Aorta (tissue), 5 donors: ENCODE measurements at places on chromosomes 12 and 14. TPM values are rescaled to one million over a fixed set of nuclear protein-coding genes. Genes with fewer than 3 reads are reported as not detected.

GRCh38 chr14:89524990-89525667 lies 108.1 kb upstream of the FOXN3 start:
- no peak overlapping the region for H3K27ac ChIP-seq
- no peak overlapping the region for H3K4me3 ChIP-seq
- H3K27me3 ChIP-seq, result no peaks in the 10 kb centered on the region

DNA sequence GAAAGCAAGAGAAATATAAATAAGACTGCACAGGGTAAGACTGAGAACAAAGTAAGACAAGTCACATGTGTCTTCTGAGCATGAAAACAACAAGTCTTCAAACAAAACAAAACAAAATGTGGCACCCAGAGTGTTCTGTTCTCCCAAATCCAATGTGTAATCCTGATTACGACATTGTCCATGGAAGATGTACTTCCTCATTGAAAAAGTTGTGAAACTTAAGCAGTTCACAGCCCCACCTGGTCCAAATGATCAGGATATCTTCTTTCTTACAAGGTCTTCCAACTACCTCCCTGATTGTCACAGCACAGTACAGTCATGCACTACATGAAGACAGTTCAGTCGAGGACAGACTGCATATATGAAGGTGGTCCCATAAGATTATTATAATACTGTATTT lies 23.3 kb upstream of the NEK9 start:
- H3K27ac ChIP-seq, result no peak overlapping the region
- peaks cover 2% of the 10 kb centered on the region for H3K4me1 ChIP-seq
- no peak overlapping the region for H3K4me3 ChIP-seq
- H3K36me3 ChIP-seq, result no peaks in the 10 kb centered on the region

- no peak overlapping the region for H3K27ac ChIP-seq
- no peak for DNase-seq
- H3K4me3 ChIP-seq, result no peak overlapping the region
- peaks cover 1% of the 10 kb centered on the region for H3K4me1 ChIP-seq
Measured at GRCh38 chr12:116539361-116539771, 19.8 kb upstream of the MAP1LC3B2 start.

DNA sequence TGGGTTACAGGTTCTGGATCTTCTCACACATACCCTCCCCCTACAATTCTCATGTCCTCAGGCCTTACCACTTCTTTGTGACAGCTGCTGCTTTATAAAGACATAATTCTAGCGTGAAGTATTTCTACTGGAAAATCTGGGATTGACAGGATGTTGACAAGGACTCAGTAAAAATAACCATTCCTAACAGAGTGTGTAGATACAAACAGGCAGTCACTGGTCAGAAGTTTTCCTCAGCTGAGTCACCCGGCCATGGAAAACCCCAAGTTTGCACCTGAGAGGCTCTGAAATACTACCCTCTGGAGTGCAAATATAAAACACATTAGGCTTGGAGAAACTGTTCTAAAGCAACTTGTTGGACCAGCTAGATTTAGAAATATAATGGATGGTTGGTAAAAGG lies 54.4 kb downstream of the SPPL3 start:
- peaks cover 4% of the 10 kb centered on the region for H3K4me1 ChIP-seq
- DNase-seq, result no peak
- no peaks in the 10 kb centered on the region for H3K36me3 ChIP-seq

DNA sequence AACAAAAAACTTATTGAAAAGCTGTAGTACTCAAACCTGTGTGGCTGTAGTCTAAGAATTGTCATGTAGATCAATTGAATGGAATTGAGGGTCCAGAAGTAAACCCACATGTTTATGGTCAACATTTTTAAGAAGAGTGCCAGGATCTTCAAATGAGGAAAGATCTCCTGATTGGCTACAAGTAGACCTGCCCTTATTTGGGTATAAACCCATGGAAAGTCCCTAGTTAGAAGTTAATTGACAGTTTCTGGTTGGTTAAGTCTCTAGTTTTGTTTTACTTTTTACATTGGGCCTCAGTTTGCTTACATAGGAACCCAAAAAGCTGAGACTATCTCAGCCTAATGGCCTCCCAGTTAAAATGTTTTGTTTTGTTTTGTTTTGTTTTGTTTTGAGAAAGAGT lies 91.9 kb upstream of the RESF1 start:
- H3K4me1 ChIP-seq, result no peaks in the 10 kb centered on the region
- H3K27me3 ChIP-seq, result no peaks in the 10 kb centered on the region
- no peak for DNase-seq
- no peaks in the 10 kb centered on the region for H3K36me3 ChIP-seq
- no peak overlapping the region for H3K27ac ChIP-seq

- H3K27me3 ChIP-seq, result no peaks in the 10 kb centered on the region
- H3K4me1 ChIP-seq, result no peaks in the 10 kb centered on the region
- peak; percentile 12 for DNase-seq
Measured at GRCh38 chr12:109753054-109753401, 39.4 kb downstream of the FAM222A start.

DNA sequence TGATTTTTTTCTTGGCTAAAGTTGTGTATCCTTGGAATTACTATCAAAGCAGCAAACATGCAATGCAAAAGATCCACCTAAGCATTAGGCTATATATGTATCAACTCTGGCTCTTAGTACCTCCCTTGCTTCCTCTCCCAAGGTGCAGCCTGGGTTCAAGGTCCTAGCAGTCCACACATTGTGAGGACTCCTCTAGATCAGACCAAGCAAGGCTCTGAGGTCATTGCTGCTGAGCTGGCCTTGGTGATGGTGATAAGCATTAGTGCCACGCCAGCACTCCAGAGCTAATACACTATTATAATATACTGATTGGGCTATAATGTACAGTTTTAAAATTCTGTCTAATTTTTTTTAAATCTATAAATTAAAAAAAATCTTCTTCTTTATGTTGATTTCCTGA lies 196.9 kb upstream of the BTG1 start:
- H3K4me1 ChIP-seq, result no peaks in the 10 kb centered on the region
- H3K27me3 ChIP-seq, result no peaks in the 10 kb centered on the region
- H3K27ac ChIP-seq, result no peak overlapping the region
- no peak for DNase-seq
- no peak overlapping the region for H3K4me3 ChIP-seq
- no peaks in the 10 kb centered on the region for H3K36me3 ChIP-seq

DNA sequence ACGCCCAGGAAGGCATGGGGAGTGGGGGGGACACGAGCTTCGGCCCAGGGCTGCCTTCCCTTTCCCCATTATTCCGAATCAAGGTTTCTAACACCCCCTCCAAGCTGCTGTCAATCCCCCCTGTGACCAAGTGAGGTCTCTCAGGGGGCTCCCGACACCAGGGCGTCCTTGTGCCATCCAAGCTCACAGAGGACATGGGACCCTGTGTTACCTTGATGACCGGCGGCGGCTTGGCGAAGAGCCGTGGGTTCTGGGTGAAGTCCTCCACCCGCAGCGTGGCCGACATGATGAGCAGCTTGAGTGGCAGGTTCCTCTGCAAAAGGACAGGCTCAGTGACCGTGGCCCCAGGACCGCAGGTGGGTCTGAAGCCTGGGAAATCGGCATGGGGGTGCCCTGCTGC lies 20.3 kb downstream of the DHX37 start:
- no peaks in the 10 kb centered on the region for H3K4me1 ChIP-seq
- no peaks in the 10 kb centered on the region for H3K36me3 ChIP-seq
- H3K4me3 ChIP-seq, result no peak overlapping the region

- peaks cover 7% of the 10 kb centered on the region for H3K4me1 ChIP-seq
- no peak overlapping the region for H3K4me3 ChIP-seq
- DNase-seq, result peak; percentile 46
- no peaks in the 10 kb centered on the region for H3K36me3 ChIP-seq
- no peaks in the 10 kb centered on the region for H3K27me3 ChIP-seq
Measured at GRCh38 chr12:57898308-57898970, 42.9 kb upstream of the ATP23 start.

DNA sequence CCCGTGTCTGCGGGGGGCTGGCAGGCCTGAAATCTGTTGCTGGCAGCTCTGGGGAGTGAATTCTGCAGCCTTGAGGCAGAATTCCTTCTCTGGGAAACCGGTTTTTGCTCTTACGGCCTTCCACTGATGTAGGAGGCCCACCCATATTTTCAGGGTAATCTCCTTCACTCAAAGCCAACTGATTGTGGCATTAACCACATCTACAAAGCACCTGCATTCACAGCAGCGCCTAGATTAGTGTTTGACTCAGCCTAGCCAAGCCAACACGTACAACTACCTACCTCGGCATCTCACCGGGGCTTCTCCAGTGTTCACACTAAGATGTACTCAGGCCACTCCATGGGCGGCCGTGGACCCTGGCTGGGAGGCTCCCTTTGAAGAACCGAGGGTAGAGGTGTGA lies 15.8 kb downstream of the C12orf43 start:
- H3K27me3 ChIP-seq, result no peaks in the 10 kb centered on the region
- peaks cover 1% of the 10 kb centered on the region for H3K36me3 ChIP-seq
- no peaks in the 10 kb centered on the region for H3K4me1 ChIP-seq
- DNase-seq, result no peak
- no peak overlapping the region for H3K27ac ChIP-seq
- H3K4me3 ChIP-seq, result no peak overlapping the region

DNA sequence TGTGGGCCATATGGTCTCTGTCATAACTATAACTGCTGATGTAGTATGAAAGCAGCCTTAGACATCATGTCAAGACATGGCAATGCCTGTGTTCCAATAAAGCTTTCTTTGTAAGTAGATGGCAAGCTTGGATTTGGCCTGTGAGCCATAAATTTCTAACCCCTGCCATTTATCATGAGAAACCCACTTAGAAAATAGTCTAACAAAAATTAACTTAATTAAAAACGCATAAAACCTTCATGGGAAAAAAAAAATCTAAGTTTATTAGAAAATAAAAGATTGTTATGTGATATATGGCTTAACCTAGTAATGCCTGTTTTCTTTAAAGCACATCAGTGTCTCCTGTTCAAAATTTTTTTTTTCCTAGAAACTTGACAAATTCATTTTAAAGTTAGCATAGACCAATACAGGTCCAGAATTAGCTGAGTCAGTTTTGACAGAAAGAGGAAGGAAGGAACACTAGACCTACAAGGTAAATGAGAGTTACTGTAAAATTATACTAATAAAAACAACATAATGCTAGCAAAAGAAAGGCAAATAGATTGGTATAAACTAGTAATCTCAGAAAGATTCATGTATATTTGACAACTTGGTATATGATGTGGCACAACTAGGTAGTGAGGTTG lies 68.2 kb downstream of the USP15 start:
- no peaks in the 10 kb centered on the region for H3K36me3 ChIP-seq
- H3K4me1 ChIP-seq, result peaks cover 2% of the 10 kb centered on the region
- no peaks in the 10 kb centered on the region for H3K27me3 ChIP-seq
- H3K4me3 ChIP-seq, result no peak overlapping the region
- no peak overlapping the region for H3K27ac ChIP-seq

GRCh38 chr12:3379079-3379478 lies 111.9 kb upstream of the PRMT8 start:
- H3K4me3 ChIP-seq, result no peak overlapping the region
- DNase-seq, result no peak
- no peaks in the 10 kb centered on the region for H3K27me3 ChIP-seq
- no peak overlapping the region for H3K27ac ChIP-seq
- no peaks in the 10 kb centered on the region for H3K4me1 ChIP-seq
- H3K36me3 ChIP-seq, result no peaks in the 10 kb centered on the region

- no peaks in the 10 kb centered on the region for H3K36me3 ChIP-seq
- H3K27ac ChIP-seq, result no peak overlapping the region
- no peaks in the 10 kb centered on the region for H3K27me3 ChIP-seq
- DNase-seq, result peak; percentile 79
Measured at GRCh38 chr14:92638904-92639303, 109.5 kb downstream of the LGMN start.

FRS2 gene
- total RNA-seq, result 38.3 TPM

P2RX2 gene
- total RNA-seq, result not detected

KRT3 gene
- not detected for total RNA-seq

TMEM119 gene
- 14.7 TPM for total RNA-seq

PRR13 gene
- total RNA-seq, result 94.6 TPM

TECPR2 gene
- 32.5 TPM for total RNA-seq
